ENCODE measurements at places on chromosomes 1 and 21.

DNA sequence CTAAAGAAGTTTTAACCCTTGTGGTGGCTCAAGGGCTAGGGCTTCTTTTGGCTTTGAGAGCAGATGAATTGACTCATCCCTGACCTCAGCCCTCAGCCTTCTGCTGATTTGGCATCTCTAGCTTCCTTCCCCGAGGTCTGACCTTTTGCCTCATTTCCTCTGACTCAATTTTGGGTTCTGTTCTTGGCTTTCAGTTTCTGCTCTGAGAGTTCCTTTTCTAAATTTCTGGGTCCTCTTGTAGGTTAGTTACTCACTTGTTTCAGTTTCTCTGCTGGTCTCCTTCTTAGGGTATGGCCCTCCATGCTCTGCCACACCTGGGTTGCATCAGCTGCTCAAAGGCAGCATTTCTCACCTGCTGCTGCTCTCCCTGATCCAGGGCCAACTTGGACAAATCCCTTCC, 19.4 kb downstream of the PDE4B start:
- peak; percentile 30 for DNase-seq

- DNase-seq: no peak
These were observed 262.4 kb downstream of the HHIPL2 start for GRCh38 chr1:222285526-222285925.

DNA sequence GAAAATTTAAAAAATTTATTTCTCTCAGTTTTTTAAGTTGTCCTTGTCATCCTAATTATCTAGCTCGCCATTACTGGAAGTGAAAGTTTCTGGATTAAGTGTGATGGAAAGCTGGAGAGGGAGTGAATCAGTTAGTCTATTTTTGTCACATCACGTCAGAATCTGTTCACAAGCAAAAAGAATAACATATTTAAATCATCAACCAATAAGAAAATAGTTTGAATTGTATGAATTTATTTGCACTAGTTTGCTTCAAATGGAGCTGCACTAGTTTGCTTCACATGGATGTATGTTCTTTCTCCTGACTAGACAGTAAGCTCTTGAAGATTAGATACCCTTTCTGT, 22.8 kb downstream of the PHC2 start:
- no peak for DNase-seq

GRCh38 chr1:212440419-212440818, 7.7 kb downstream of the NENF start:
- DNase-seq: no peak

DNA sequence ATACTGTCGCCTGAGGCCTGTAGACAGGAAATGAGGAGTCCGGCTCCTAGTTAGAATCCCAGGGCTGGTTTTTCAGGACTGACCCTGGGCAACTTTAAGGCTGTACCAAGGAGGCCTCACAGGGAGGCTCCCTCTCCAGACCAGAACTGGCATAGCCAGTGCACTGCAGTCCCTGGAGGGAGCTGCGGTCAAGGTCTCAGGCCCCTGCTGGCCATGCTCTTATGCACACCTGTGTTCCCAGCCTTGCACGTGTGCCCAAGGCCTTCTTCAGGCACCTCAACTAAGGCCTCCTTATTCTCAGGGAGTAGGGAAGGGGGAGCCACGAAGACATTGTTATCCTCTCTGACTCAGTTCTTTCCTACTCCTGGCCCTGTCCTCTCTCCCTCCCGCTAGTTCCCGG, 22.0 kb upstream of the IFNAR1 start:
- DNase-seq: no peak

DNA sequence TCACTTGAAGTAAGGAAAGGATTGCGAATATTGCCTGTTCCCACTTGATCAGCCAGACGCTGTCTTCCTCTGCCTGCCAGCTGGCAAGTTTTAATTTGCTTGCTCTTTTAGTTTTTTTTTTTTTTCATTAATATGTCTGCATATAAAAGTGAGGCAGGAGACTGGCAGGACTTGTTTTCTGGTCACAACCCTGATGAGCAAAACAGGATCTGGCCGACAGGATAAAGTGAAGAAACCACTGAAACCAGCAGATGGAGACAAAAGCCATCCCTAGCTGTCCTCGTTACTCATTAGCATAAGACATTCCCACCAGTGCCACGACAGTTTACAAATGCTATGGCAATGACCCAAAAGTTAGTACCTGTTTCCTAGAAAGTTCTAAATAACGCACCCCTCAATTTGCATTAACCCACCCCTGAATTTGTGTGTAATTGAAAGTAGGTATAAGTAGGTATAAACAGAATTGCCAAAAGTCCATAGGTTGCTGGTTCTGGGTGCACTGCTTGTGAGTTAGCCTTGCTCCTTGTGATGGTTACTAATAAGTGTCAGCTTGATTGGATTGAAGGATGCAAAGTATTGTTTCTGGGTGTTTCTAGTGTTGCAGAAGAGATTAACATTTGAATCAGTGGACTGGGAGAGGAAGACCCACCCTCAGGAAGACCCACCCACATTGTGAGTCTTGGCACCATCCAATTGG, 60.8 kb downstream of the ZNF684 start:
- peak; percentile 62 for DNase-seq

- no peak for DNase-seq
These were observed 16.3 kb upstream of the GADD45A start for GRCh38 chr1:67668660-67669059.

DNA sequence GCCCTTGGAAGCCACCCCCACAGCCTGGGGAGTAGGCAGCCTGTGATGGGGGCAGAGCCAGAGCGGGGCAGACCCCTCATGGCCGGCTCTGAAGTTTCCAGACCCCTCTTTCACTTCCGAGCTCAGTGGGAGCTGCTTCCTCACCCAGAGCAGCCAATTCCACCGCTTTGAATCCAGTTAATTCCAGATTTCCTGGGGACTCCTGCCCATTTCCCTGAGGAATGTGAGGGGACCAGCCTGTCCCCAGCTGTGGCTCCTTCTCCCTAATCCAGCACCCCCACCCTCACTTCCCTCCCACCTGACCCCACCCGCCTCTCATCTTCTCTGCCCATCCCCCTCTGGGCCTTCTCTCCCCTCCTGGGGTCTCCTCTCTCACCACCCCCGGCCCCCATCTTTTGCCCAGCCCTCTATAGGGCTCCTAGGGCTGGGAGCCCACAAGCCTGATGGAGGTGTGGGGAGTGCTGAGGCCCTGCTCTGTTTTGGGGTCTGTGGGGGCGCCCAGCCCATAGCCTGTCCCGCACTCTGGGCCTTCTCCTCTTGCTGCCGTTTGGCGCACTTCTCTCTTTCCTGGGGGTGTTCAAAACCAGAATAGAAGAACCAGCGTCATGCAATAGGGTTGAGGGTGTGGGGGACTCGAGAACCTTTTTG, 26.2 kb upstream of the TNFRSF1B start:
- DNase-seq: no peak

DNA sequence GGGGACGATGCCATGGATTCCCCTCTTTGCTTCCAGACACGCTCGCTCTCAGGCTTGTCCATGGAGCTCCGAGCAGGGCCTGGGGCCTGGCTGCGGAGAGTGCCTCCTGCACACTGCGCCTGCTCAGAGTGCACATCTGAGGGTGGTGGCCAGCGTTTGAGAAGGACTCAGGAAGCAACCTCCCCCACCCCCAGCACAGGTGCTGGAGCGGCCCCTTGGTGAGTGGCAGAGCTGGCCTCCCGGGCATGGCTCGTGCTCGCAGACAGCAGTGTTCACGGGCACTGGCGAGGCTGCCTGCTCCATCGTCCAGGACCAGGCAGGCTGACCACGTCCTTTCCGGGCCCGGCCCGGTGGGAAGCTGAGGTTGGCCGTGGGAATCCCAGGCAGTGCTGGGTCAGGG, 2.8 kb downstream of the SPATC1L start:
- no peak for DNase-seq

DNA sequence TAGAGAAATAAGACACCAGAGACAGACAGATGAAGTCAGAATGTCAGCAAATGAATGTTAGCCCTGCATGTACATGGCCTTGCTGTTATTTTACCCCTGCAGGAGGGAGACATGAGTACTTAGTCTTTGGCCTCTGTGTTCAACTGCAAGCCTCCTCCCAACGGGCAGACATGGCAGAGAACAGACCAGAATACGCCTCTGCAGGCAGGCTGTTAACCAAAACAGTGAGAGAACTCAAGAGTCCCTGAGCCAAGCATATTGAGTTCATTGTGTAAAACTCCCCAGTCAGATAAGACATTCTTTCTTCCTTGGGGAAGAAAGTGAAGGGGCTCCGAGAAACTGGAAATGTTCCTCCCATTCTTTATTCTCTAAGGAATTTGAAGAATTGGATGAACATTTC, 150.9 kb downstream of the PHTF1 start:
- DNase-seq: no peak

DNA sequence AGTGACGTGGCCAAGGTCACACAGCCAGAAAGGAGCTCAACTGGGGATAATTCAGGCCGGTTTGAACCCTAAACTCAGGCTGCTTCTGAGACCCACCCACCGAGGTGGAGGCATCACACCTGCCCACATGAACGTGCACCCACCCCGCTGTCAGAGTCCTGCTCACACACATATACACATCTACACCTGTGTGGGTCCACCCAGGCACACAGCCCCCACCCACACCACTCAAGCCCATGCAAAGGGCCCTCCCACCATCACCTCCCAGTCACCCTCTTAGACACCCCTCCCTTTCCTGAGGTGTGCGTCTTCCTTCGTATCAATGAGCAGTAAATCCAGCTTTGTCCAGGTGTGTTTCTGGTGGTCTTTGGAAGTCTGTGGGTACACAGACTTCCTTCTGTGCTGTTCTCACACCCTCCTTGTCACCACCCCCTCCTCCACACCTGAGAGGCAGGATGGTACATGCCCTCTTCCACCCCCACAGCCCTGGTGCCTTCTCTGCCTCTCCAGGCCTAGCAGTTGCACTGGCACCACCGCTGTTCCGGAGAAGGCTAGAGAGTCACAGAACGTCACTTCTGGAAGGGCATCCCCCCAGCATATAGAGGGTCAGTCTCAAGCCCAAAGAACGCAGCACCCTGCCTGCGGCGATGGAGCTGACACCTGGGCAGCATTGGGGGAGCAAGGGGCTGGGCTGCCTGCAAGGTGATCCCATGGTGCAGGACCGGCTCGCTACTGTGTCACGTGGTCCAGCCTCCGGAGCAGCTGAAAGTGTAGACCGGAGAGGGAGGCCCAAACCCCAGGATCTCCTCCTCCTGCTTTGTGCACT, 18.9 kb upstream of the FAM131C start:
- no peak for DNase-seq
